NCI-H2029 (cell line): ENCODE measurements at places on chromosomes 1 and 21.
A peak's percentile ranks its signal among the peaks of the same experiment; 100 is the strongest.

GRCh38 chr1:110916669-110917306 is 43.8 kb downstream of the CD53 start:
- no peak for DNase-seq

DNA sequence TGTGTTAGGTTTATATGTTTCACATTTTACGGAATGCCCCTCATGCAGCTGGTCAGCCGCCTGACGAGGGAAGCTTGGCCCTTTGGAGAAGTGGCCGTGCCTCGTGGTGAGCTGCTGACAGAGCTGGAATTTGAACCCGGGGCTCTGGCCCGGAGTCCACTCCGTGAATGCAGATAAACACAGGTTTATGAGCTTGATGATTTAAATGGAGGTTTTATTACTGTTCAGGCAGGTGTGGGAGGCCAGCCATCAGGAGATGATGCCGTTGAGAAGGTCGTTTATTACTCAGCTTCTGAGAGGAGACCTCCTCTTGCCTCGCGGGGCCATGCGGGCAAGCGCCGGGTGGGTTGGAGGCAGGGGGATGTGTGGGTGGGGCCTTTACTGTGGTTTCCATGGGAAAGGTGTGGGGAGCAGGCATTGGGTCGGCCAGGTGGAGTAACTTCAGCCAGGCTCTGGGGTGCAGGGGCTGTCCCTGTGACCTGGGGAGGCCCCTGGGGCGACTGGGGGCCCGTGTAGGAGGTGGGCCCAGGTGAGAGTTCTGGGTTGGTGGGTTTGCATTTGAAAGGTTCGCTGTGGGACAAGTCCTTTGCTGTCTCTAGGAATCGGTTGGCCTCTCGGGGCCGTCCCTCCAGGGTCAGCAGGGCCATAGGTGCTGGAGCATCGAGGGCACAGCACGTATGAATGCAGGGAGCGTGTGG is 22.0 kb downstream of the PRKCZ start:
- DNase-seq = no peak

DNA sequence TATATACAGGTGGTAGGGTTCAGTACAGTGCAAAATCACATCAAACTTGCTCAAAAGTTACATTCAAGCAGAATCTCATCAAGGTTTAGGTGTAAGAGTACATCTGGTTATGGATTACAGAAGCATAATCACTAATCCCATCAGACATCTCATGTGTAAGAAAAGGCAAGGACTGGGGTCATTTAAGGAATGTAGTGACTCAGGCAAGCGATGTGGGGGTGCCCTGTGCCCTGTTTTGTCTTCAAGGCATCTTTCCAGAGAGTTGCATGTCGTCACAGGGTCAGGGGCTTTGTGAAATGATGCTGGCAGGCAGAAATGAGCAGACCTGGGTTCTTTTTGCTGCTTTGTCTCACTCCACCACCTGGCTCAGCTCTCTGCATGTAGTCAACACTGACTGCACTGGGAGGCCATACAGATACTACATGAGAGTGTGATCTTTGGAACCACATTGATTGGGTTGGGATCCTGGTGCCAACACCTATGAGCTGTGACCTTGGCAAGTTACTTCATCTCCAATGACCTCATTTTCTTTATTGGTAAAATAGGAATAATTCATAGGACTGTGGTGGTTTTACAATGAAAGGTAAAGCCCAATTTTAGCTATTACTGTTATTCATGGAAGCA is 8.2 kb upstream of the HHIPL2 start:
- DNase-seq = no peak

- peak; percentile 4 for DNase-seq
These were observed 479 bp downstream of the SELENOF start for GRCh38 chr1:86913399-86913895.

DNA sequence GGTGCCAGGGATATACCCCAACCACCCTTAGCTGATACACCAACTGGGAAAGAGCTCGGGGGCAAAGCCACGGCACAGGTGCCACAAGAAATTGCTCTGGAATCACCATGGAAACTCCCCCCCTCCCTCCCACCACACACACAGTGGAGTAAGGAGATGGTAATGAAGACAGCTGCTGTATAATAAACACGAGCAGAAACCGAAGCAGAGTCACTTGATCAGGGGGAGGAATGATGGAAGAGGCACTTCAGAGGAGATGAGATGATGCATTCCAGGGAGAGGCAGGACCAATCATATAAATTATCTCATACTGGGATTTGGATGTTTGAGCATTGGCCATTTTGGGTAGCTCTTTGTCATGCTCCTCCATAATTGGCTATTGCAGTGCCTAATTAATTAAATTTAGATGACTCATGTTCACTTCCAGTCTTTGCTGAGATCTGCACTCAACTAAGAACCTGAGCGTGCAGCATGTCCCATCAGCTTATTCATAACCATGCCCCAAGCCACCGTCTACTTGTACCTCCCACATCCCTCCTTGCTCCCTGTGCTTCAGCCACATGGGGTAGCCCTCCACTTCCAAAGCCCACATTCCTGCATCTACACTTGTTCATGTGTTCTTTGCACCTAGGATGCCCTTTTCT is 189.5 kb downstream of the ZSCAN20 start:
- DNase-seq = no peak

GRCh38 chr1:36222481-36223380 is 1.5 kb upstream of the THRAP3 start:
- DNase-seq = no peak

DNA sequence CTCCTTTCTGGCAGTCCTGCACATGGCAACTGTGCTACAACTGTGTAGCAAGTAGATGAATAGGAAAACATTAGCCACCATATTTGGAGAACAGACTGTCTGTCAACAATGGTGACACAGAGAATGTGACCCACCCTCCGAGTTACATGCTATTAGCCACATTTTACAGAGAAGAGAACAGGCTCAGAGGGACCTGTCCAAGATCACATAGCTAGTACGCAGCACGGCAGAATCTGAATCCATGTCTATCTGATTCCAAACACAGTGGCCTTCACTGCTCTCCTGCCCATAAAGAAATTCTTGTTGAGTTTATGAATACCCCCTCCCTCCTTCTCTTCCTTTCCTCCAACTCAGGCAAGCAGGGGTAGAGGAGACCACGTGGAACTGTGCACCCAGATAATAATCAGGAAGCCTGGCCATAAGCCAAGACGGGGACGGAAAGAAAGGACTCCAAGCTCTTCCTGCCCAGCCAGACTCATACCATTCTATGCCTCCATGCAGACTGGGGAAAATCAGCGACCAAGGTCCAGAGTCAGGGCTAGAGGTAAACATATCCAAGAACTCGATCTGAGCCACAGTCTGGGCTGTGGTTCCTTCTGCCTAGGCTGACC is 78.8 kb downstream of the TRABD2B start:
- no peak for DNase-seq

DNA sequence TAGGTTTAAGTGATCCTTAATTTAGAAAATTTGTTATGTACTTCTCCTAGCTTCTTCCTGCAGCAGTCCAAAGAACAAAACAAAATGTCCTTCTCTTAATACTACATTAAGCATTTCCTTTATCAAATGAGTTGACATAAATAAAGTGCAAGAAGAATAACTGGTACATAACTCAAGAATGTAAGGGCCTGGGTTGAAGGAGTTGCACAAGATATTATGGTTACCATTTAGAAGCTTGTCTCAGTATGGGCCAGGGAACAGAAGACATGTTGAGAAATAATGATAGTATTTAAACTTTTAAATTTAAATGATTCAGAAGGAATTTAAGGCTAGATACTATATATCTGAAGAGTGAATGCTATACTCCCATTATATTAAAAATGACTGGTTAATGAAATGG is 23.5 kb downstream of the SUCO start:
- DNase-seq = no peak

DNA sequence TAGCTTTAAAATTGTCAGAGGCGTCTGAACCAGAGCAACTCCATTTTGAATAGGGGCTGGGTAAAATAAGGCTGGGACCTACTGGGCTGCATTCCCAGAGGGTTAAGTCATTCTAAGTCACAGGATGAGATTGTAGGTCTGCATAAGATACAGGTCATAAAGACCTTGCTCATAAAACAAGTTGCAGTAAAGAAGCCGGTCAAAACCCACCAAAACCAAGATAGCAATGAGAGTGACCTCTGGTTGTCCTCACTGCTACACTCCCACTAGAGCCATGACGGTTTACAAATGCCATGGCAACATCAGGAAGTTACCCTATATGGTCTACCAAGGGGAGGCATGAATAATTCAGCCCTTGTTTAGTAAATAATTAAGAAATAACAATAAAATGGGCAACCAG is 143.6 kb downstream of the GABPA start:
- no peak for DNase-seq

- DNase-seq = peak; percentile 16
These were observed 61.4 kb upstream of the KIRREL1 start for GRCh38 chr1:157932069-157932468.

DNA sequence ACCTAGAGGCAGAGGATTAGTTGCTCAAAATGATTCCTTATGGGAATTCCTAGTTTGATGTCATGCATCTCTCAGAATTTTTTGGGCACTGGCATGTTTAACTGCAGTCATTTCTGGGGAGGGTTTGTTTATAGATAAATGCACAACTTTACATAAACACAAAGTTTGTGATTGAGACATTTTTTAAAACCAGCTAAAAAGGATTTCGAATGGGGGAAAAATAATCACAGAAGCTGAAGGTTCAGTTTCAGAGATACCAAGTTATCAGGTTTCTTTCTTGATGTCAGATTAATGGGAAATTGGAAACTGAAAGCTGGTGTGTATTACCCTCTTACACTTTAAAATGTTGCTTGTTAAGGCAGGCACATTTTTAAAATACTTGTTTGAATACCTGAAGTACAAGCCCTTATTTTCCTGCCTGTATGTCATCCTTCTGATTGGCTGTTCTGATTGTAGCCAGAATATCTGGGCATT is 72.1 kb downstream of the DISP1 start:
- DNase-seq = no peak

DNA sequence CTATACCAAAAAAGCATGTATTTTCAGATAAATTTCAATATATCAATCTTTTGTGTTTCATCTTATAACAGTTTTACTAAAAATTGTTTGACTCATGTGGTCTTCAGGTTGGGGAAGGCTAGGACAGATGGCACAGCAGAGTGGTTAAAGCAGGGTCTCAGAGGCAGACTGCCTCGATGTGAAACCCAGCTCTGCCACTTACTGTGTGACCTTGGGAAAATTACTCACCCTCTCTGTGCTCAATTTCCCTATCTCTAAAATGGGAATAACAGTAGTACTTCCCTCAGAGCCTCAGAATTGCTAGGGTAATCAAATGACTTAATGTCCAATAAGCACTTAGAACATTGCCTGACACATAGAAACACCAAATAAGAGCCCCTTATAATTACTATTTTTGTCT is 262.1 kb upstream of the FMN2 start:
- no peak for DNase-seq

- DNase-seq = no peak
These were observed 69.1 kb upstream of the C1orf105 start for GRCh38 chr1:172351346-172351745.

DNA sequence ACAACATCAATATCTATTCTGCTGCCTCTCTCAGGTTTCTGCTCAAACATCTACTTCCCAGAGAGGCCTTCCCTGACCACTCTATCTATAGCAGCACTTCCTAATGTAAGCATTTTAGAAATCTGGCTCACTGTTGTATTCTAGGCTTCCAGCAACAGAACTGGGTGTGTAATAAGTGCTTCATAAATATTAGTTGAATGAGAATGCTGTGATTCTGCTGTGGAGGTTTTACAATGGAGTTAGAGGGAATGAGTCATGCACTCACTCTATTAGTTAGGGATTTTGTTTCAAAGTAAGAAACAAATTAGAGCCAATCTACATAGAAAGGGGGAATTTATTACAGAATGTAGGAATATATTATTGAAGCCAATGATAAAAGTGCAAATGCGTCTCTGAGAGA is 38.6 kb upstream of the SLC35F3 start:
- no peak for DNase-seq
